ENCODE measurements at places on chromosomes 2 and 18. TPM values are rescaled to one million over a fixed set of nuclear protein-coding genes. Genes with fewer than 3 reads are reported as not detected.

SERPINB11 gene
- total RNA-seq: 85.9 TPM

RGPD3 gene
- 0.49 TPM for total RNA-seq

EPHA4 gene
- 21.7 TPM for total RNA-seq

GTF3C2 gene
- 37.2 TPM for total RNA-seq

UBE2E3 gene
- total RNA-seq: 65.4 TPM

CHRND gene
- total RNA-seq: not detected

PLCD4 gene
- total RNA-seq: 3.9 TPM

CLEC4F gene
- total RNA-seq: not detected

EVA1A gene
- 9.4 TPM for total RNA-seq

ITM2C gene
- 15.4 TPM for total RNA-seq

MDH1B gene
- 0.85 TPM for total RNA-seq

MC2R gene
- total RNA-seq: not detected

SEMA4C gene
- total RNA-seq: 23.8 TPM

TUBA4B gene
- not detected for total RNA-seq

ASXL3 gene
- total RNA-seq: 0.18 TPM

KIAA1328 gene
- 18.7 TPM for total RNA-seq

LINC00305 gene
- not detected for total RNA-seq

ITGB6 gene
- 33.4 TPM for total RNA-seq

All from esophagus squamous epithelium (tissue), 5 donors.